ENCODE measurements at places on chromosomes 13 and 19. TPM values are rescaled to one million over a fixed set of nuclear protein-coding genes. Genes with fewer than 3 reads are reported as not detected.

DNA sequence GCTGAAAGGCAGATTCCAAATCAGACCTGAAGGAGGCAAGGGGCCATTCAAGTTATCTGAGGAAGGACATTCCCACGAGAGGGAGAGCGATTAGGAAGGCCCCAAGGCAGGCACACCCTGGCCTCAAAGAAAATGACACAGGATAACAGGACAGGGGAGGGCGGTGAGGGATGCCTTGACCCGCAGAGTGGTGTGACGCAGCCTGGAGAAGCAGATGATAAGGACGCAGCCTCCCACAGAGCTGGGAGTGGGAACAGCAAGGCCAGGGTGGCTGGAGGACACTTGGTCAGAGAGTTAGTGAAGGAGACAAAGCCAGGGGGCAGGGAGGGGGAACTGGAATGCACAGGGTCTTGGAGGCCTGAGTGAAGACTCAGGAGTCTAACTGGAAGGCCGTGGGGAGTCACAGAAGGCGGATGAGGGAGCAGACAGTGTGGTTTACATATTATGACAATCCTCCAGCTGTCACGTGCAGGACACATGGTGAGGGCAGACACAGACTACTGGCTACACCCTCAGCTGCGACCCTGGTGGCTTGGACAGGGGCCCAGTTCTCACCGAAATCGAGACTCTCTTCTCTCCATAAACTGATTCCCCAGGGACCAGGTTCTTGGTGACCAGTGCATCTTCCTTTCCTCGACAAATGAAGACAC is 5.8 kb upstream of the DYRK1B start:
- peaks cover 28% of the 10 kb centered on the region for H3K4me1 ChIP-seq
- H3K27ac ChIP-seq = no peak overlapping the region
- no peaks in the 10 kb centered on the region for H3K27me3 ChIP-seq
- H3K4me3 ChIP-seq = no peak overlapping the region
- peaks cover 29% of the 10 kb centered on the region for H3K36me3 ChIP-seq

The IGFL4 gene
- polyA plus RNA-seq = not detected

DNA sequence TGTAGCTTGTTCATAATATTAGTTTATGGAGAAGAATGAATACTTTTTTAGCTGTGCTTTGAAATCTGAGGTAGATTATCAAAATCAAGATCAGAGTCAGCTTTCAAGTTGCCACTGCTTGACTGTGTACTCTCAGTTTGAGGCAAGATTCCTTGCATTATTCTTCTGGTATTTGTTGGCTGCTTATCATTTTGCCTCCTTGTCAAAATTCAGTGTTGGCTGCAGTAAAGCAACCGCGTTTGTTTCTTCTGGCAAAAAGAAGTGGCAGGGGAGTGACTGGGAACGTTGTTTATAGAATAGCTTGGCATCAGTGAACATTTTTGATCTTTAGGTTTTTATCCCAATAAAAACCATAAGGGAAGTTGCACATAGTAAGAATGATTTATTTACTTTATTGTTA is 419.3 kb upstream of the GPC6 start:
- H3K4me3 ChIP-seq = no peak overlapping the region
- H3K36me3 ChIP-seq = no peaks in the 10 kb centered on the region
- H3K27ac ChIP-seq = no peak overlapping the region

- no peak for DNase-seq
- no peaks in the 10 kb centered on the region for H3K4me1 ChIP-seq
- H3K27me3 ChIP-seq = peaks cover 6% of the 10 kb centered on the region
- no peak overlapping the region for H3K27ac ChIP-seq
These were observed 7.5 kb upstream of the SACS start for GRCh38 chr13:23440821-23441618.

The ENOX1 gene
- not detected for polyA plus RNA-seq

GRCh38 chr13:33322965-33323668 is 37.6 kb upstream of the STARD13 start:
- H3K36me3 ChIP-seq = no peaks in the 10 kb centered on the region
- no peak for DNase-seq
- H3K27ac ChIP-seq = no peak overlapping the region
- H3K27me3 ChIP-seq = no peaks in the 10 kb centered on the region

DNA sequence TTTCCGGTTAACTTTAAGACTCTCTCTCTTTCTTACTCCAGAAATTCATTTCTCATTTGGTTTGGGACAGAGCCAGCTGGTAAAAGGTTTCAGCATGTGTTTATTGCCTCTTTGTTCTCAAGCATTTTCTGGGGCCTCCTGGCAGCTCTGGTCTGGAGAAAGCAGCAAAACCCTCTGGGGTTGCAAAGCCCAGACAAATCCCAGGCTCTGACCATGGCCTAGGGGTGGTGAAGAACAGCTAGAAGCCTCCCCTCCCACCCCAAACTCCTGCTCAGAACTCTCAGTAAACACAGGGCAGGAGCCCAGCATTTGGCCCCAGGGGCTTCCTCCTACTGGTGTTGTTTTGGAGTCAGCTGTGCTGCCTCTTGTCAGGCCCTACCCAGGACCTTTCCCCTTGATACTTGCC is 124.2 kb upstream of the SERP2 start:
- H3K27me3 ChIP-seq = peaks cover 1% of the 10 kb centered on the region
- H3K36me3 ChIP-seq = no peaks in the 10 kb centered on the region
- no peaks in the 10 kb centered on the region for H3K4me1 ChIP-seq
- H3K27ac ChIP-seq = no peak overlapping the region
- no peak overlapping the region for H3K4me3 ChIP-seq

DNA sequence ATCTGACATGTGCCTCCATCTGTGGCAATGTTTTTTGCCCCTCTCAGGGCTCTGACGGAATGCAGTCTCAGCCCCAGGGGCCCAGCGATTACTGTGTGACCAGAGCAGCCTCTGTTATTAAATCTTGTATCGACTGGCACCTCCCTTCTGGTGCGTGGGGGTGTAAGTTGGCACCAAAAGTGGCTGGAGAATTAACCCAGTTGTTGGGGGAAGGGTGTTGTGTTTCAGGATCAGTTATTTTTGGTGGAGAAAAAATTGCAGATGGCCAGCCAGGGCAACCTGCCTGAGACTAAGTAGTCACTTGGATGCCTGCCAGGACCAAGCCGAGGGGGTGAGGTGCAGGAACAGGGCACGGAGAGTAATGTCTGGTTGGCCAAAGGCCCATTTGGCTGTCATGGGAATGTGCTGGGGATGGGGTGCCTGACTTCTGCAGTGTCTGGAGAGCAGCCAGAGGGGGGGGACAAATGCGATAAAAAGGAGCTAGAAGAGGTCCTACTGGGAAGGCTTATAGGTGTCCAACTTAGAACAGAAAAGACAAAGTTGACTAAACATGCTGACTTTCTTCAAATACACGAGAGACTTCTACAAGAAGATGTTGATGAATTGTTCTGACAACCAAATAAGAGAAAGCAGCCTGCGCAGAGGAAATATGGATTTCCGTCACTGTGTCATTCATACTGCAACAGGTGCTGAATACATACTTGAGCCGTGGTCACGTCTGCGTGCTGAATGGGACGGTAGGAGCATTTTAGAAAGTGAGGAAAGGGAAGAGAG is 69.8 kb downstream of the SIAH3 start:
- no peak overlapping the region for H3K27ac ChIP-seq
- no peak overlapping the region for H3K4me3 ChIP-seq
- no peak for DNase-seq
- no peaks in the 10 kb centered on the region for H3K27me3 ChIP-seq
- no peaks in the 10 kb centered on the region for H3K4me1 ChIP-seq
- H3K36me3 ChIP-seq = no peaks in the 10 kb centered on the region

DNA sequence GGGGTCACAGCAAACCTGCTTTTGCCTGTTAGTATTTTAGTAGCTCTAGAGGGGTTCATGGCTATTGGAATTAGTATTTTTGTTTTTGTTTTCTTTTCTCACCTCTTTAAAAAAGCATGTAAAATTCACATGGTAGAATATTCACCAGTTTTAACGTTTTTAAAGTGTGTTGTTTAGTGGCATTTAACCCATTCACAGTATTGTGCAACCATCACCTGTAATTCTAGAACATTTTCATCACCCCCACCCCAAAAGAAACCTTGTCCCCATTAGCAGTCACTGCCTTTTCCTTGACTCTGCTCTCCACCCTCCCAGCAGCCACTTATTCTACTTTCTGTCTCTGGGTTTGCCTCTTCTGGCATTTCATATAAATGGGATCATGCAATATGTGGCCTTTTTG is 39.8 kb downstream of the GATAD2A start:
- H3K4me1 ChIP-seq = peaks cover 84% of the 10 kb centered on the region
- peak overlapping the region; percentile 90 for H3K4me3 ChIP-seq
- peaks cover under 1% of the 10 kb centered on the region for H3K27me3 ChIP-seq
- H3K27ac ChIP-seq = peak overlapping the region; percentile 95
- no peak for DNase-seq

GRCh38 chr19:12669270-12670158 is 2.9 kb downstream of the WDR83 start:
- H3K4me3 ChIP-seq = peak overlapping the region; percentile 99
- H3K4me1 ChIP-seq = peaks cover 56% of the 10 kb centered on the region
- H3K36me3 ChIP-seq = peaks cover 9% of the 10 kb centered on the region
- H3K27ac ChIP-seq = peak overlapping the region; percentile 100

DNA sequence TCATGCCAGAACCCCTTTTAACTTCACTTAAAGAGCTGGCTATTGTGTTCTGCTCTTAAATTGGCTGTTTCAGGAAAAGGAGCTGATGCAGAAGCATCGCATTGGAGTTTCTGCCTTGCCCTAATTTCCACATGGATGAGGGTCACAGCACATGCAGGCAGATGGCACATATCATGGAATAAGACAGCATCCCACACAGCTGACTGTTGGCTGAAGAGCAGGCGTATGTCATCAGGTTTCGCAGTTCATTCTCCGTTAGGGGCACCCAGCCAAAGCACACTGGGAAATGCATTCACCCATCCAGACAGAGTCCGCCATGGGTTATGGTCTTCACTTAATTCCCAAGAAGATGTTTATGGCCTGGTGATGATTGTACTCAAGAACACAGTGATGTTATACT is 572.5 kb downstream of the LIG4 start:
- no peak overlapping the region for H3K27ac ChIP-seq
- DNase-seq = no peak
- no peaks in the 10 kb centered on the region for H3K4me1 ChIP-seq
- no peaks in the 10 kb centered on the region for H3K36me3 ChIP-seq
- no peak overlapping the region for H3K4me3 ChIP-seq
- no peaks in the 10 kb centered on the region for H3K27me3 ChIP-seq

- no peaks in the 10 kb centered on the region for H3K27me3 ChIP-seq
- H3K4me3 ChIP-seq = no peak overlapping the region
- H3K36me3 ChIP-seq = no peaks in the 10 kb centered on the region
These were observed 255.0 kb downstream of the LIG4 start for GRCh38 chr13:107960301-107960700.

GRCh38 chr13:74346960-74347359 is 212.8 kb upstream of the KLF12 start:
- H3K27ac ChIP-seq = no peak overlapping the region
- no peak overlapping the region for H3K4me3 ChIP-seq
- no peaks in the 10 kb centered on the region for H3K4me1 ChIP-seq
- peaks cover 4% of the 10 kb centered on the region for H3K36me3 ChIP-seq
- H3K27me3 ChIP-seq = peaks cover 11% of the 10 kb centered on the region

DNA sequence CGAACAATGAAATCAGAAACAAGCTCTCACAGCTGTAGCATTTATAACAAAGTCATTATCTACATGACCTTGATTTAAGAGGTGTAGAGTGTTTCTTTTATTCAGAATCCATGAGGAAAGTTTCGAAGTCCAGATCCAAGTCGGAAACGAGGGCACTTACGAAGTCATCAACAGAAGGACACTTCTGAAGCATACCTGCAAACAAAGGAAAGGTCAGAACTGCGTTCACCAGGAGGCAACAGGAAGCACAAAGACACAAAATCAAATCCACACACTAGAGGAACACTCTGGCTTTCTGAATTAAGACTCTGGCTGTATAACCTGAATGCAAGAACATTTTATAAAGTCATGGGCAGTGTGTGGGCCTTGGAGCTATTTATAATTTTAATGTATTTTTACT is 158.9 kb downstream of the MIPEP start:
- no peaks in the 10 kb centered on the region for H3K27me3 ChIP-seq
- no peak overlapping the region for H3K27ac ChIP-seq
- no peak overlapping the region for H3K4me3 ChIP-seq

- H3K4me1 ChIP-seq = no peaks in the 10 kb centered on the region
- DNase-seq = no peak
These were observed 156.1 kb downstream of the NUFIP1 start for GRCh38 chr13:44833139-44833538.

- H3K27ac ChIP-seq = no peak overlapping the region
- H3K36me3 ChIP-seq = no peaks in the 10 kb centered on the region
- no peak overlapping the region for H3K4me3 ChIP-seq
- peaks cover 14% of the 10 kb centered on the region for H3K27me3 ChIP-seq
- DNase-seq = no peak
These were observed 23.2 kb upstream of the ACOD1 start for GRCh38 chr13:76925115-76925514.

DNA sequence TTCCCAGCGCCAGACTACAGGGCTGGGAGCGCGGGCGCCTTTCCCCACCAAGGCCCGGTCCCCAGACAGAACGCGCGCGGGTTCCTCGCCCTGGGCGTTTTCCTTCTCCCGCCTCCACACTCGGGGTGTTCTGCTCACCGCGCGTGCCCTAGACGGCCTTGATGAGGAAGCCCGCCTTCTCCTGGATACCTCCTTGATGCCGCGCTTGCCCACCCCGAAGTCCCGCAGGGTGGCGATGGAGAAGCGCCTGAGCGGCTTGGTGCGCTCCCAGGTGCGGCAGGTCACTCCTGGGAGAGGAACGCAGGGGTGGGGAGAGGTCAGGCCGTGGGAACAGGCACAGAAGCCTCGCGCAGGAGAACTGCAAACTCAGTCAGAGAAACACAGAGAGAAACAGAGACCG is 34.8 kb downstream of the CYP2B6 start:
- no peak overlapping the region for H3K4me3 ChIP-seq
- DNase-seq = no peak
- no peaks in the 10 kb centered on the region for H3K36me3 ChIP-seq
- no peaks in the 10 kb centered on the region for H3K4me1 ChIP-seq
- H3K27me3 ChIP-seq = peaks cover 4% of the 10 kb centered on the region
- H3K27ac ChIP-seq = no peak overlapping the region

GRCh38 chr13:110713642-110713952 is at the start of gene ING1:
ING1 (plus strand) TSS chr13:110713700; CDS start chr13:110714150, 450 bp downstream.
- peaks cover 28% of the 10 kb centered on the region for H3K27me3 ChIP-seq
- H3K27ac ChIP-seq = peak within 1 kb of the TSS; percentile 97
- no peaks in the 10 kb centered on the region for H3K36me3 ChIP-seq
- H3K4me1 ChIP-seq = peaks cover 32% of the 10 kb centered on the region

The ZNF229 gene
- polyA plus RNA-seq = not detected

The TPTE2 gene
- polyA plus RNA-seq = not detected

- no peak overlapping the region for H3K4me3 ChIP-seq
- H3K27me3 ChIP-seq = peaks cover 2% of the 10 kb centered on the region
- no peak for DNase-seq
- no peaks in the 10 kb centered on the region for H3K4me1 ChIP-seq
- no peak overlapping the region for H3K27ac ChIP-seq
These were observed 53.7 kb downstream of the RAB20 start for GRCh38 chr13:110507678-110508381.

Data from immature natural killer cell (primary cell).